AG09319 (cell line): ENCODE measurements at places on chromosomes 2 and 18.

DNA sequence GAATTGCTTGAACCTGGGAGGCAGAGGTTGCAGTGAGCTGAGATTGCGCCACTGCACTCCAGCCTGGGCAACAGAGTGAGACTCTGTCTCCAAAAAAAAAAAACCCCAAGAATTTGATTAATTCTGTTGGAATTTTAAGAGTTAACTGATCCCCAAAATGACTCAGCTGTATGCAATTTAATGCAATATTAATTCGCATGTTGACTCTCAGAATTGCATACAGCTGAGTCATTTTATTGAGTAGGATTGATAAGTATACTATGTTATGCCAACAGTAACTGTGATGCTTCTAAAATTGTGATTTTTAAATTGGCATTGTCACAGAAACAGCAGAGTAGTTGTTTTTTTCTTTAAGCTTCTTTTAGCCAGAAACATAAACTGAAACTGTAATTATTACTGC is 19.6 kb downstream of the MSH2 start:
- no peak for DNase-seq

DNA sequence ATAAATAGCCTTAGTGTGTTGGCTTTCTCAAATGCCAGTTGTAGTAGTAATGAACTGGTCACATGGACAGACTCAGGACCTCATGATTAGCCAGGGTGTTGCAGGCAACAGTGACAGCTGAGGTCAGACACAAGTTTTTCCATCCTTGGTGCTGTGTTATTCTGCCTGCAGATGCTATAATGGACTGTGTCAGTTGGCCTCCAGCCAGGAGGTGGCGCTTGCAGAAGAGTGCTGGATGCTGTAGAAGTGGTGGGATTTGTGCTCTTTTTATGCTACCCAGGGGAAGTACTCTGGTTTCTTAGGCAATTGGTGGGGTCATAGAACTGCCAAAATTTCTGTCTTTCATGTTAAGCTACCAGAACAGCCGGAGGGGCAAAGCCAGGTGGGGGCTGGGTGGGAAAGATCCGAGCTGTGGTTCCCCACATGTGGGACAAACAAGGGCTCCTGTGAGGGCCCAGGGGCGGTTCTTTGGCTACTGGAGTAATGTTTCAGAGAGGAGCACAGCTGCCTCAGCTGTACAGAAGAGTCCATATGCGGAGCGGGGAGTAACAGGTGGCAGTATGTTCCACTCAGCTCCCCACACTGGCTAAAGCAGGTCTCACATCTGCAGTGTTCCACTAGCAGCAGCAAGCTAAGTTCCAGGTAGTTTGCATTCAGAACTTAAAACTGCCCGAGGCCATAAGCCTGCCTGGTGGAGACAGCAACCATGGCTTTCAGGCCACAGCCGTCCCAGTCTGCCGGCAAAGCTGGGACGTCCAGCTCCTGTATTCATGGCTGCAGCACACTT is 104.4 kb downstream of the GULP1 start:
- DNase-seq, result no peak

DNA sequence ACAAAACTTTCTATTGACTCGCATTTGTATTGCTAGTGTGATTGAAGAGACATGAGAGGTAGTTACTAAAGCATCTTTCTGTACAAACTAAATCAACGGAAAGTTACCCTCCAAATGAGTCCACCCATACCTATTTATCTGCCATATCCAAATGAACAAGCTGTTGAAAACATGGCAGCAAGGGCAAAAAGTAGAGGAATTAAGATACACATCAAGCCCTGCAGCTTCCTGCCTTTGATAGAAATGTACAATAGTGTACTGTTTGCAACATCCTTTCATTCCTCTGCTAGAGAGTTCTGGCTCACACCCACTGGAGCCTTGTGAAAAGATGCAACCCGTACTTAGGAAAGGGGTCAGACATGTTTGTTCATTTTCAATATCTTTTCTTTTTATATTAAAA is 122.5 kb downstream of the ERBB4 start:
- no peak for DNase-seq

DNA sequence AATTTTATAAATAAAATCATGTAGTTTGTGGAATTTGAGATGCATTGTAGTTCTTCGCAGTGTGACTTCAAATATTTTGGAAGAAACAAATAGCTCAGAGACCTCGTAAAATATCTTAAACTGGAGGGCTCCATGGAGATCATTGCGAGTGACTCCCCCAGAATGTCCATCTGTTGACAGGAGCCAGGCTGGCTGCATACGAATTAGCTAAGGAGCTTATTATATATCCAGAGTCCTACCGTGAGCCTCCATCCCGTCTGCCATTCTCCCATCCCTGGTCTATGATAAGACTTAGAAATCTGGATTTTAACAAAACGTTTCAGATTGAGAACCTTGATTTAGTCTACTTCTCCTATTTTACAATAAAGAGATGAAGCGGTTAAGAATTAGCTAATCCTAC is 80.2 kb downstream of the MSH2 start:
- DNase-seq, result no peak

DNA sequence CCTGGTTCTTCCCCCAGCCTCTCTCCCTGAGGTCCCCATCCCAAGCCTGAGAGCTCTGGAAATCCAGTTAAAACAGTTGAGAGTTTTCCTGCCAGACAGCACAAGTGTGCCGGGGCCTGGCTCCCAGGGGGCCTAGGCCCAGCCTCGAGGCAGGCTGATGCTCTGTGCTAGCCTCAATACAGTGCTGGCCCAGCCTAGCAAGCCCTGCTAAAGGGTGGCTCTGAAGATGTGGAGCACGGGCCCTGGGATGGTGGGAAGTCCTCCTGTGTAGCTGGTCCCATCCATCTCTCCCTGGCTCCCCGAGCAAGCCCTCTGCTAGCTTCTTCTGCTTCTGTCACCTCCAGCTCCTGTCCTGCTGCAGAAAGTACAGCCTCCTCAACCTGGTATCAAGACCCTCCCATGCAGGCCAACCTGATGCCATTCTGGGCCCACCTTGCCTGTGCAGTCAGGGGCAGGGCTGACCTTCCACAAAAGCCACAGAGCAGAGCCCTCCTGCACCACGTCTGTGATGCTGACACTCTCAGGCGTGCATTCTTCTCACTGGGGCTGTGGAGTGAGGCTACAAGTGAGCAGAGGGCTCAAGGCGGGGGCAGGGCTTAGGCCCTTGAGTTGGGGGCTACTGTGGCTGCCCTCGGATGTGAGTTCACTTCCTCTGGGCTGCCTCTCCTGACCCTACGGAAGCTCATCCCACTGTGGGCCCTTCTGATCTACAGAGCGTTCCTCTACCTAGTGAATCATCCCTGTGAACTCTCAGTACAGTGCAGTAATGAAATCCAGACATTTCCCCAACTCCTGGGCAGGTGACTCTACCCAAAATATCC is 60.1 kb upstream of the LAPTM4A start:
- no peak for DNase-seq

DNA sequence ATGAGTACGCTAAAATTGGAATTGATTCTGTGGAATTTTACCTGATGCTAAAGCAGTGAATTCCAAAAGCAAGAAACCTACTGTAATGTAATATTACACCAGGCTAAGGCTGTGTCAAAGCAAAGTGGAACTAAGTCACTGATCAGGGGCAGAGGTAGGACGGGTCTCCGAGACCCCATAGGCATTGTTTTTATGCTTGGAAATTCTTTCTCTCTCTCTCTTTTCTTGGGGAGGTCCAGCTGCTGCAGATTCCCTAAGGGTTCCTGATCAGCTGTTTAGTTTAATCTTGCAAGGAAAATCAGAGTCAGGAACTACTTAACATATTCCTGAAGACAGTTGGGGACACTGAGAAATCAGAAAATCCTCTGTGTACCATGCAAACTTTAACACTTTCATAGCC is 220.2 kb downstream of the SRBD1 start:
- DNase-seq, result no peak

GRCh38 chr2:164890544-164890943 is 48.9 kb upstream of the COBLL1 start:
- DNase-seq, result no peak

GRCh38 chr2:129459200-129459876 is 520.1 kb upstream of the RAB6C start:
- no peak for DNase-seq

DNA sequence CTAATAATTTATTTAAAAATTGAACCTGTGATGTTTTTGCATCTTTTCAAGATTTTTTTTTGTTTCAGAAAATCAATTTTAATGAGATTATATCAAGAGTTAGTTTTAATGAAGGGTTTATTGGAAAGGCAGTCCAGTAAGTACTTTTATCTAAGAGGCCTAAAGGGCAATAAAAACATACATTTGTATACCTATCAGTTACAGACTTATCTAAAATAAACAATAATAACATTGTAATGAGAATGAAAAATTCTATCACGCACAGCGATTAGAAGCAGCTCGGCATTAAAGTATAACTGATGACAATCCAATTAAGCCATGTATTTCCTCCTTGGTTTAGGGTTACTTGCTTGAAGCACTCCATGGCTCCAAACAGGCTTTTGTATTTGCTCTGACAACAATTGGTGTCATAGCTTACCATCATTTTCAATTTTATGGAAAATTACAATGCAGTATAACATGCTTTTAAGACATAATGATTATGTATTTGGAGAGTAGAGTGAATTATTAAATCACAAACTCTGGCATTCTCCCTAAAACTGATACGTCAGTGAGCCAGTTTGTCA is 629.4 kb downstream of the TSN start:
- DNase-seq, result no peak

GRCh38 chr2:46537624-46538295 is 58.4 kb downstream of the TMEM247 start:
- DNase-seq, result no peak

- DNase-seq, result no peak
These were observed 156.6 kb upstream of the ID2 start for GRCh38 chr2:8525236-8525581.

DNA sequence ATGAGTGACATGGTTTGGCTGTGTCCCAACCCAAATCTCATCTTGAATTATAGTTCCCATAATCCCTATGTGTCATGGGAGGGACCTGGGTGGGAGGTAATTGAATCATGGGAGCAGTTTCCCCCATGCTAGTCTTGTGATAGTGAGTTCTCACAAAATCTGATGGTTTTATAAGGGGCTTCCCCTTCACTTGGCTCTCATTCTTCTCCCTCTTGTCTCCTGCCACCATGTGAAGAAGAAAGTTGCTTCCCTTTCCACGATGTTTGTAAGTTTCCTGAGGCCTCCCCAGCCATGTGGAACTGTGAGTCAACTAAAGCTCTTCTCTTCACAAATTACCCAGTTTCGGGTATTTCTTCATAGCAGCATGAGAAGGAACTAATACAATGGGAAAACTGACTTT is 14.0 kb downstream of the DNAH7 start:
- no peak for DNase-seq

GRCh38 chr18:63539904-63540510 is 2.2 kb upstream of the SERPINB12 start:
- DNase-seq, result no peak

- DNase-seq, result no peak
These were observed 123.2 kb upstream of the LINC00305 start for GRCh38 chr18:64271975-64272659.

DNA sequence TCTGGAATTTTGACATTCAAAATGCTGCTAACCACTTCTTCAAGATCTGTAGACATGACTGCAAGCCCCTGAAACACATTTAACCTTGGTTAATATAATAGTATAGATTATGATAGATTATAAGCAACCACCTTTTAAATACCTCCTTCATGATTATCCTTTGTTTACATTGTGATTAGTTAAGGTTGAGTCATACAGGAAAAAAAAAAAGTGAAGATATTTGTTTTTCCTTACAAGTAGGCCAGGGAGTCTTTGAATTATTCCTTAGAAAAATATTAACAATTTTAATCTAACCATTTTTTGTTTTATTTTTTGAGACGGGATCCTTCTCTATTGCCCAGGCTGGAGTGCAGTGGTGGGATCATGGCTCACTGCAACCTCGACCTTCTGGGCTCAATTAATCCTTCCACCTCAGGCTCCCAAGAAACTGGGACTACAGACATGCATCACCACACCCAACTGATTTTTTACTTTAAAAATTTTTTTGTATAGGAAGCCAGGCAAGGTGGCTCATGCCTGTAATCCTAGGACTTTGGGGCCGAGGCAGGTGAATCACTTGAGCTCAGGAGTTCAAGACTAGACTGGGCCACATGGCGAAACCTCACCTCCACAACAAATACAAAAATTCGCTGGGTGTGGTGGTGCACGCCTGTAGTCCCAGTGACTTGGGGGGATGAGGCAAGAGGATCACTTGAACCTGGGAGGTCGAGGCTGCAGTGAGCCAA is 99.4 kb downstream of the SLC39A10 start:
- no peak for DNase-seq

- no peak for DNase-seq
These were observed 23.0 kb downstream of the FAM110C start for GRCh38 chr2:23283-23682.

DNA sequence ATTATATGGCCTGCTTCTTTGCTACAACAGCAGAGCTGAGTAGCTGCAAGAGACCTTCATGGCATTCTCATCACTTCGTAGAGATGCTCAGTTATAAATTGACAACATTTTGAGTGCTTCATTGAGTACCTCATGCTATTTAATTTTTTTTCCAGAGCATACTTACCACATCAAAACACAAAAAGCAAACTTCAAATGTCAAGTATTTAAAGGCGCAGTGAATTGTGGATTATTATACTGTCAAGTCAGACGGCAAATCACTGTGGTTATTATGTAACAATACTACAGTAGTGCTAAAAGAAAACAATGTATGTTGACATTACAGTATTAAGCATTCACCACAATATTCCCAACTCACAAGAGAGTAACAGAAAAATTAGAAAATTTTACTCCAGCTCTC is 12.5 kb downstream of the ZC3H8 start:
- DNase-seq, result no peak
